ENCODE measurements at places on chromosomes 13 and 19.

DNA sequence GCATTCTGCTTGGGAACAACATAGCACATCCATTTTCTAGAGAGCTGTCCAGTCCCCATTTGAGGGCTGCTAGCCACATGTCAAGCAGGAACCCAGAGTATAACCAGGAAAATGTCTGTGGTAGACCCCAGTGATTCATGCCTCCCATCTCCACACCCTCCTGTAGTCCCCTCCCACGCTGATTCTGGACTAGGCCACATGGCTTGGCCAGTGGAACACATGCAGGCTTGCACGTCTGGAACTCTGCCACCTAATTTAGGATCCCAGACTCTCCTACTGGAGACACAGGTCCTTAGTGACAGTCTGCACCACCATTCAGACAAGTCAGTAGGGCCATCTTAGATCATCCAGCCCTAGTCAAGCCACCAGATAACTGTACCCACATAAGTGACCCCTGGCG is 149.8 kb downstream of the ZIC5 start:
- DNase-seq = no peak

GRCh38 chr19:39407660-39408391 is 1.2 kb downstream of the ZFP36 start:
- peak; percentile 71 for DNase-seq

DNA sequence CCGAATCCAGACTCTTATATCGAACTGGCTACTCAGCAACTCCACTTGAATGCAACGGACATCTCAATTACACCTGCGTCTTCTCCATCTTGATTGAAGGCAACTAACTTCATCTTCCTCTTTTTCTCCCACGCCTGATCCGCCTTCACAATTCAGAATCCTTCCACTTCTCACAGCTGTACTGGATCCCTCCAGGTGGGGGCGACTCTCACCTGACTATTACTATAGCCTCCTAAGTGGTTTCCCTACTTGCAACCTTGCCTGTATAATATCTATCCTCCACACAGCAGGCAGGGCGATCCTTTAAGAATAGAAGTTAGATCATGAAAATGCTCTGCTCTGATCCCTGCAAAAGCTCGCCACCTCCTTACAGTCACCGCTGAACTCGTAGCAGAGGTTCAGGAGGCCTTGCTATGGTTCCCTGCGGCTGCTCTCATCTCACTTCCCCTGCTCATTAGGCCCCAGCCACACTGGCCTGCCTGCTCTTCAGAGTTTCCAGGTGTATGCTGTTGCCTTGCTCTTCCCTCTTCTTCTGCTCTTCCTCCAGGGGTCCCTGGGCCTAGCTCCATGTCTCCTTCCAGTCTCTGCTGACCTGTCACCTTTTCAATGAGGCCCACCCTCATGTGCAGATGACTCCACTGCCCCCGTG is 31.9 kb downstream of the RFXAP start:
- DNase-seq = no peak

DNA sequence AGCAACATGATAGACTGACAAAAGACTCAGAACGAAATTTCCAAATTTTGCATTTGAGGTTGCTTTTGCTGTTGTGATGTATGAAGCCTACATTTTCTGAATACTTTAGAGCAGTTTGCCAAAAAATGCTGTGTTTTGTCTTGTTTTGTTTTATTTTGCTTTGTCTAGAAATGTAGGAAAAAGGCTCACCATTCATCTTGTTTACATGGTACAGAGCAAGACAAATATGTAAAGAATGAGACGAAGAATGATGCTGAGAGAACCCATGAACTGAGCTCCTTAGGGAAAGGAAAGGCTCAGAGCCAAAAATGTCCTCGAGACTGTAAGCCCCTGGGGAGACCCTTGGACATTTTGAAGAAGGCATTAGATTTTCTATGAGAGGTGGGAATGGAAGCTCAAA is 6.8 kb upstream of the SPART start:
- no peak for DNase-seq

- no peak for DNase-seq
Observed at GRCh38 chr19:7792281-7792680, 29.2 kb downstream of the CLEC4M start.

DNA sequence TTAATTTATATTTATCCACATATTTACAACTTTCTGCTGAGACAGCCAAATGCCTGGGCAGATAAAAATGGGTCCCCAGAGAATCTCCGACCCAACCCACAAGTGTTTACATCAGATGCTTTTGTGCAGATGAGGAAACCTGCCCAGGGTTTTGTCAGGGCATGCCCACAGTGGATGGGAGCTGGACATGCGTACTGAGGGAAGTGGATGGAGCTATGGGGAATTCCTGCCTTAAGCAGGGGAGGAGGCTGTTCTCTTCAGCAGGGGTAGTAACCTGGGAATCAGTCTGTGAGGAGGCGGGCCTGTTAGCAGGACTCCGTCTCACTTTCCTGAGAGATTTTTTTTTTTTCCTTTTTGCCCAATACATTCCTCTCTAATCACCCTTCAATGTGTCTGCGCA is 122.9 kb downstream of the RFC3 start:
- no peak for DNase-seq

- no peak for DNase-seq
Observed at GRCh38 chr19:55305491-55305890, 19.6 kb downstream of the TMEM150B start.

- DNase-seq = peak; percentile 91
Observed at GRCh38 chr13:77697217-77698103, at the start of gene SLAIN1. Gene SLAIN1 (plus strand): TSS chr13:77697687. CDS start chr13:77697914, 227 bp downstream.

GRCh38 chr13:46486270-46486669 is 66.7 kb upstream of the LRCH1 start:
- no peak for DNase-seq

DNA sequence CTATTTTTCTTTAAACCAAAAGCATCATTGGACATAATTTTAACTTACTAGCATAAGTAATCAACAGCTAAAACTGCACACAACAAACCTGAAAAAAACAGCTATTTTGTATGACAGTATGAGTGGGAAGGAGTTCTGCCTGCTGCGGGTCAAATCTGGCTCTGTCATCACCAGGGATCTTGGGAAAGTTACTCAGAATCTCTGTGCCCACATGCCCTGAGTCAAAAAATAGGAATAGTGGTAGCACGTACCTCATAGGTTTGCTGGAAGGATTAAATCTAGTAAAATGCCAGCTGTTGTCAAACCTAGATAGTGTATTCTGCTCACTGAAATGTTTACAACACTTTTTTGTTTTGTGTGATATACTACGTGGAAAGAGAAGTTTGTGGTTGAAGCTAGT is 1.1 kb downstream of the CLN5 start:
- DNase-seq = no peak

GRCh38 chr13:78770601-78771000 is 111.6 kb upstream of the OBI1 start:
- DNase-seq = no peak

DNA sequence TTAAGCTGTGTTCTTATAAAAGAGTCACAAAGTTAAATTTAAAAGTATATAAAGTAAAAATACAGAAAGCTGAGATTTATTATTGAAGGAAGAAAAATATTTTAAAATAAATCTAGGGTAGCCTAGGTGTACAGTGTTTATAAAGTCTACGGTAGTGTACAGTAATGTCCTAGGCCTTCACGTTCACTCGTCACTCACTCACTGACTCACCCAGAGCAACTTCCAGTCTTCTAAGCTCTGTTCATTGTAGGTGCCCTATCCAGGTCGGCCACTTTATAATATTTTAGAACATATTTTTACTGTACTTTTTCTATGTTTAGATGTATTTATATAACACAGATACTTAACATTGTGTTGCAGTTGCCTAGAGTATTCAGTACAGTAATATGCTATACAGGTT is 47.4 kb downstream of the NDFIP2 start:
- no peak for DNase-seq

DNA sequence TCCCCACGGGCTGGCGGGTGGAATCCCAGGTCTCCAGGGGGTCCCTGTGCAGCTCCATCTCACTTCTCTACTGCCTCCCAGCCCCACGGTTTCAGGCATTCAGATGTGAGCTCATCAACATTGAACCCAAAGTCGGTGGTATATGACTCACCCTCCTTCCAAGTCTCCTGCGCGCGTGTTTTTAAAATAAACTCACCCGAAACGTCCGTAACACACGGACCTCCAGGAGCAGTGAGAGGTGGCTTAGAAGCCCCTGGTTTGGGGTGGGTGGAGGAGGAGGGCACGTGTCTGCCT is 14.0 kb upstream of the CRTC1 start:
- DNase-seq = no peak

- no peak for DNase-seq
Observed at GRCh38 chr19:1437609-1438008, 587 bp upstream of the RPS15 start.

- DNase-seq = no peak
Observed at GRCh38 chr19:43499042-43499441, 5.5 kb downstream of the PHLDB3 start.

DNA sequence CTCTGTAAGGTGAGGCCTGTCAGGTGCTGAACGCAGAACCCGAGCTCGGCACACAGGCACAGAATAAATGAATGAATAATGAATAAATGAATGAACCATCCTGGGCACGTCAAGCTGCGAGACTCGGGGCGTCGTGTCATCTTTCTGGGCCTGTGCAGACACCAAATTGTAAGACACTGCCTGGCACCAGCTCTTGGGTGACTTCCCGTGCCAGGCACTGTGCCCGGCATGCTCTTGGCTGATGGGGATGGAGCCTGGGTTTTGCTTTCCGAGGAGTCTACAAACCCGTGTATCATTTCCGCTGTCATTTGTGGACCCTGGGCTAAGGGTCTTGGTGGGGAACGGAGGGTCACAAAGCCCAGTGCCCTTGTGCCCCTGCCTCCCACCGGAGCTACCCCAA is 43.9 kb downstream of the CELF5 start:
- DNase-seq = no peak

GRCh38 chr13:60788156-60788829 is 391.3 kb downstream of the TDRD3 start:
- peak; percentile 86 for DNase-seq

DNA sequence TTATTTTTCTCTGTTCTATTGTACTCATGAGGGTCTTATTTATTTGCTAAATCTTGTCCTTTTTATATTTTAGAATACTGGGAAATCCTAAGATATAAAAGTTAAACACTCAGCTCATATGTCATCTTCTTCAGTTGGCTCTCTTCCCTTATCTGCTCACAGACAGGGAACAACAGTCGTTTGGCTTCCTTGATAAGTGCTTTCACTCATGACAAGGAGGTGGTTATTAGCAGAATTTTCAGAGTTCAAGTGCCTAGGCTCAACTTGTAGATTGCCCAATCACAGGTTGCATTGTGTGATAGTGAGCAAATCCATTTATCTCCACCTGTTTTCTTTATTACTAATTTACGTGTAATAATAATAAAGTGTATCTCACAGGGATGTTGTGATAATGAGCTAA is 620.3 kb upstream of the PCDH20 start:
- DNase-seq = no peak

GRCh38 chr13:110306340-110306959 is 507 bp downstream of the COL4A1 start:
- DNase-seq = peak; percentile 85

- DNase-seq = no peak
Observed at GRCh38 chr13:47433461-47434005, 536.7 kb upstream of the HTR2A start.

GRCh38 chr13:113033054-113033850 is 64.2 kb downstream of the MCF2L start:
- no peak for DNase-seq

DNA sequence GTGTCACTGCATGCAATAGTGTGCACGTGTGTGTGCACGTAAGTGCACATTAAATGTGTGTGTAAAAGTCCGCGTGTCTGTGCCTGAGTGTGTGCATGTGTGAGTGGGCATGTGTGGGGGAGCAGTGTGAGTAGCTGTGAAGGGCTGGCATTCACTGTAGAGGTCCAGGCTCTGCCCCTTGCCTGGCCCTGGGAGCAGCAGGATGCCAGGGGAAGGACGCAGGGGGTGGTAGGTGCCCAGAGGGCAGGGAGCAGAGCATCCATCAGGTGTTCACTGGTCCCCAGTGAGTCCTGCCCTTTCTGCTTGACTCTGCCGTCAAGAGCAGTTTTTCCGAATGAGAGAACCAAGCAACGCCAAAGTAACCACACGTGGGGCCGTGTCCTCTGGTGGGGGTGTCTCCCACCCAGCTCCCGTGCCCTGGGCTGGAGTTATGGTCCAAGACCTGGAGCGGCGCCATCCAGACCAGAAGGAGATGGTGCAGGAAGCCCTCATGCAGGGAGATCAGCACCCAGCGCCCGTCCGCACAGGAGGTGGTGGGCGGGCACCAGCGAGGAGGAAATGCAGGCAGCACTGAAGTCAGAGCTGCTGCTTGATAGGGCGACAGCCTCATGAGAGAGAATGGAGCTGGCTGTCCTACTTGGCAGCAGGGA is 68.5 kb downstream of the TEX29 start:
- DNase-seq = peak; percentile 80

DNA sequence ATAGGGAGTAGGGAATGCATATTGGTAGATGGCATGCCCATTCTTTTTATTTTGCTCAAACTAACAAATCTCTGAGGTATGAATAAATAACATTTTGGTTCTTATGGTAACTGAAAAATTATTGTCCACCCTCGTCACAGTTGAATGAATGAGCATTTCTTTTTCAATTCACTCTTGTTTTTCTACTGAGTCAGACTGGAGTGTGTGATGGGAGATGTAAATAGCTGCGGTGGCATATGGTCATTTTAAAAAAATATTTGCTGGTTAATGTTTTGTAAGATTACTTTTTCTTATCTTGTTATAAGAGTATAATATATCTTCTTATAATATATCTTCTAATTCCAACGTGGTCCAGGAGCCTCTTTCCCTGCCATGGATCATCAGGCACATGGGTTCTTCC is 586.5 kb downstream of the SLITRK5 start:
- DNase-seq = no peak

DNA sequence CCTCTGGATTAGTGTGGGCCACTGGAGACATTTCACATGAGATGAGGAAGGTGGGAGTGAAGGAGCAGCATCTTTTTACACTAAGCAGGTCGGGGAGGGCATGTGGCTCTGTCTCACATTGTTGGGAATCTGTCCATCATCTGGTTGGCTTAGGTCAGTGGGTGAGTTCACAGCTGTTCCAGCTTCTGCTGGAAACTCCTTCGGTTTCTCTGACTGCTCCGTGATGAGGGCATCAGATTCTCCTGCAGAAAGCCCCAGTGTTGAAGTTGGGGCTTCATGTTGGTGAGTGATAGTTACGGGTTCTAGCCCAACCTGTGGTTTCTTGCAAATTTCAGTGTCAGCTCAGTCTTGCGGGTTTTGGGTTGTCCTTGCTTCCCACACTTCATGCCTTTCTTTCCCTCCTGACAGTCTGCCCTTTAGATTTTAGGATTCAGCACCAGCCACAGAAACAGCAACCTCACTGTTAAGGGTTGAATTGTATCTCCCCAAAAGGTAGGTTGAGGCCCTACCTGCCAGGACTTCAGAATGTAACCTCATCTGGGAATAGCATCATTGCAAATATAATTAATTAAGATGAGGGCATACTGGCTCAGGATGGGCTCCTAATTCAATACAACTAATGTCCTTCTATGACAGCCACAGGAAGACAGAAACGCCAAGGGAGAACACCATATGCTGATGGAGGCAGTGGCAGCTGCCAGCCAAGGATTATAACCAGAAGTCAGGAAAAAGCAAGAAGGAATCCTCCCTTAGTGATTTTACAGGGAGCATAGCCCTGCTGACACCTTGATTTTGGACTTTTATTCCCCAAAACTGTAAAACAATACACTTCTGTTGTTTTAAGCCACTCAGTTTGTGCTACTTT is 7.6 kb upstream of the ALOX5AP start:
- DNase-seq = no peak

- DNase-seq = no peak
Observed at GRCh38 chr13:112346173-112346898, 29.8 kb upstream of the SPACA7 start.

- no peak for DNase-seq
Observed at GRCh38 chr19:47003611-47004465, 15.8 kb upstream of the NPAS1 start.
